ENCODE measurements at places on chromosomes 6 and 20.

DNA sequence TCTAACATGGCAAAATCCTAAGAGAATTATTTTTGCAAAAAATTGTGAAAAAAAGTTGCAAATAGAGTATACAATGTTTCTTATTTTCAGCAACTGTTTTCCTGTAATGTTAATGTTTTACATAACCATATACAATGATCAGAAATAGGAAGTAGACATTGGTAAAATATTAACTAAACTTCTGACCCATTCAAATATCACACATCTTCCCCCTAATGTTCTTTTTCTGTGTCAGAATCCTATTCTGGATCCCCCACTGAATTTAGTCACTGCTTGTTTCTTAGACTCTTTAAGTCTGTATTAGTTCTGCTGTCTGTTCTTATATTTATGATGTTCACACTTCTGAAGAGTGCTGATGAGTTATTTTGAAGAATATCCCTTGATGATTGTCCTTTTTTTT, 62.0 kb downstream of the HFE start:
- no peak for DNase-seq

DNA sequence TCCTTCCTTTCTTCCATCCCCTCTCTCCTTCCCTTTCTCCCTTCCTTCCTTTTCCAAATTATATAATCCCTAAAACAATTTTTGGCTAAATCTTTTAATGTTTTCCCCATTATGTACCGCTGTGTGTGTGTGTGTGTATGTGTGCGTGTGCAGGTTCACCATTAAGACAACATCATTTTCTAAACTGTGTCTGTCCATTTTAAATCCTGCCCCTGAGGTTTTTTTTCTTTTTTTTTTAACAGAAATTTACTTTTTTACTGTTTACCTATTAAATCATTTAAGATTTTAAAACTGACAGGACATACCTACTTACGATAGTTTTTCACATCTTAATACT, 366.3 kb upstream of the EPHA7 start:
- no peak for DNase-seq

- DNase-seq = no peak
These were observed 18.0 kb downstream of the KLHL31 start for GRCh38 chr6:53647462-53648094.

GRCh38 chr20:61882716-61883615, 182.7 kb downstream of the TAF4 start:
- DNase-seq = no peak

- DNase-seq = no peak
These were observed 21.1 kb downstream of the TRIM26 start for GRCh38 chr6:30192076-30192475.

DNA sequence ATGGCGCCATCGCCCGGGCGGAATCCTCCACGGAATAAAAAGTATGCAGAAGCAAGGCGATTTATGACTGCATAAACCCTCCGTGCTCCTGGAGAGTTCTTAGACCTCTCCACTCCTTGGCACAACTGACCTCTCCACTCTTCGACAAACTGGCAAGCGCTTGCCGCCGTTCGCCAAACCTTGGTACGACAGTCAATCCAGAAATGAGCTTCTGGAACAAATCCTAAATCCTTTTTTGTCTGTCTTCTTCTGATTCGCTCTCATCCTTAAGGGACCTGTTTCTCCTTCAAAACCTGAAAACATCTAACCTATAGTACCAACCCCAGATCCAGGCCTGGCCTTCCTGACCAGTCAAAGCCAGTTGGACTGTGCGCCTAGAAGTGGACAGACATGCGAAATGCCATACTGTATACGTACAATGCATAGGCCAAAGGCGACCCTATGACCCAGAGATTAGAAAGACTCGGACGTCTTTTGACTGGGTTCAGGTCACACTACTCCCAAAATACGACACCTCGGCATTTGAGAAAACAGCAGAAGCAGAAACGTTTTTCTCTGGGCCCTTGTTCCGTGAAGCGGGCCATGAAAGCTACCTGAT, 59.4 kb downstream of the TRIM27 start:
- DNase-seq = peak; percentile 66

DNA sequence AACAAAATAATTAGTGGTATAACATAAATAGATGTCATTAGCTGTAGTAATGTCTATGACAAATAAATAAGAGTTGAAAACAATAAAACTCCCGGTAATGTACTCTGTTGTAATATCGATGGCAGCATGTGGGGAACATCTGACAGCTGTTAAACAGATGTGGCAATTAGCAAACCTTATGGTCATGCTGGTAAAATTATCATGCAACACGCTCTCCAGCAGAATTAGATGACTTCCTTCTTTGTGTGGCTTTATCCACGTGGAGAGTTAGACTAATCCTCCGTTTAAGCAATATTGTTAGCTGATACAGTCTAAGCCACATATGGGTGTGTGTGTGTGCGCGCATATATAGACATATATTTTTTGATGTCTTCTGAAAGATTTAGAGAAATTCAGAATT, 77.7 kb upstream of the ZFP64 start:
- no peak for DNase-seq

- DNase-seq = no peak
These were observed 8.7 kb downstream of the TRIM38 start for GRCh38 chr6:25971187-25971821.

DNA sequence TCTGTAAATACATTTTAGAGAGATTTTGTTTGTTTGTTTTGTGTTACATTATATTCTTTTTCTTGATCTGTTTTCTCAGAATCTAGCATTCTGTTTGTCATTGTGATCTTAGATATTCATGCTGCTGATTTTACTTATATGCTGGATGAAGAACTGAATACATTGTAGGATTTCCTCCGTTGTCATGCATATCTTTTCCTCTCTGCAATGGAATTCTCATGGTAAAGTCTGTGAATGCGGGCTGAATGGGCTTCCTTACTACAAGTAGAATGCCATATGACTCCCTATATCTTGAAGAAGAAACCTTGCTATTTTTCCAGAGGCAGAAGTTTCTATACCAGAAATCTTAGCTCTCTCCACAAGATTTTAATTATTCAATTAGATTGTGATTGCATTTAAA, 2.4 kb upstream of the DEFB114 start:
- DNase-seq = no peak

DNA sequence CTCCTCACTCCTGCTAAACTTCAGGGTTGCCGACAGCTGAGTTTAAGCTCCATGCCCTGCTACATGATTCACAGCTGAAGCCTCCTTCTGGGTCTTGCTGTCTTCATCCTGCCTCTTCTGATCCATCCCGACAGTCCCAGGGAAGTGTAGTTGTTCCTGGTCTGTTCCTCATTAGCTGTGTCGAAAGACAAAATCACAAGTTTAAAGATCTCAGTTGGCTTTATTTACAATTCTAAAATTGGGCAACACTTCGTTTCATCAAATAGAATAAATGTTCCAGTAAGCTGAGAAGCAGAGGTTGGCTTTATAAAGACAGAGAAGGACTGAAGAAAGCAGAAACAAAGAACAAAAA, 4.1 kb upstream of the SLC2A10 start:
- no peak for DNase-seq

GRCh38 chr6:139337001-139337400, 37.4 kb downstream of the CITED2 start:
- no peak for DNase-seq

GRCh38 chr20:48667481-48667880, 160.3 kb downstream of the PREX1 start:
- no peak for DNase-seq

GRCh38 chr20:19628570-19629134, 129.4 kb upstream of the RIN2 start:
- DNase-seq = peak; percentile 54

GRCh38 chr6:12769556-12770256, 53.1 kb downstream of the PHACTR1 start:
- DNase-seq = no peak

- no peak for DNase-seq
These were observed 658.8 kb upstream of the DEFB115 start for GRCh38 chr20:30598460-30599230.

DNA sequence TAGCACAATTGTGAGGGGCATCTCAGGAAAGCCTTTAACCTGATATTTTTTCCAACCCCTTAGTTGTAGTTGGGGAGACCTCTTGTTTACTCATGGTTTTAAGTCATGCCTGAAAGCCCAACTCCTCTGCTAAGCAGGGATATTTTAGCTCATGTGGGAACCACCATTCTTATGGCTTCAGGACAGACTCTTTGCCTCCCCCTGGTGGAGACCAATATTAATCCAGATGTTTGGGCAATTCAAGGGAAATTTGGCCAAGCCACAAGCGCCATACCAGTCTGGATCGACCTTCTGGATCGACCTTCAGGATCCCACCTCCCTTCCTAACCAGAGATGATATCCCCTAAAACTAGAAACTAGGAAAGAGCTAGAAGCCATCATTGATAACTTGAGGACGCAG, 211.2 kb downstream of the C6orf118 start:
- DNase-seq = no peak

DNA sequence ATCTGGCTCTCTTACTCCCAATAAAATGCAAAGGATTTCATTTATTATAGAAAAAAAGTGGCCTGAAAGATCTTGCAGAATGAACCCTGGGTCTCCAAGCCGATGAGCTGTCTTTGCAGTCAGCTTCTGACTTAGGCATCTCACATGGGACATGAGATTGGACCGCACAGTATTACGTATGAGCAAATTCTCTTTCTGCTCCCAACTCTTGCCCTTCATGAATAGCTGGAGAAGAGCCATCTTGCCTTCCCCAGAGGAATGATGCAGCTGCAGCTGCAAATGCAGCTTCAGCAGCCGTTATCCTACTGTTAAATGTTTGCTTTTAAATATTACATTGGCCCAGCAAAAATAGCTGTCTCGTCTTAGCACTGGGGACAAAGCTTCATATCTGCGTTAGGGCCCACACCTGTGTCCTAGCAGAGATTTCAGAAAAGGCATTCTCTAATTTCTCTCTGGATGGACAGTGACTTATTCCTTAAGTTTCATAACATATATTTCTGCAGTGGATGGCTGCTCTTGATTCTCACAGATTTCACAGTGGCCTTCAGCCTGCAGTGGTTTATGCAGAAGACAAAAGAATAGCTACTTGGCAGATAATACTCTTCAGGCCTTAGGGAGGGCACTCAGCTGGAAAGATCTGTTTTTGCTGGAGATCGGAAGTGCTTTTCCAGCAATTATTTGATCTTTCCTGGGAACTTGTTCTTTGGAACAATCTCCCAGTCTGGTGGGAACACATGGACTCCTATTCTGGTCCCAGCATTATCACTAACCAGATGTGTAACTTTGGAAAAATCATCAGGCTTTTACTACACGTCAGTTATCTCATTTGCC, 129.2 kb downstream of the FYN start:
- DNase-seq = no peak

- DNase-seq = no peak
These were observed 12.6 kb upstream of the PIGU start for GRCh38 chr20:34689486-34689885.

GRCh38 chr6:161011492-161012480, 20.2 kb downstream of the MAP3K4 start:
- no peak for DNase-seq

DNA sequence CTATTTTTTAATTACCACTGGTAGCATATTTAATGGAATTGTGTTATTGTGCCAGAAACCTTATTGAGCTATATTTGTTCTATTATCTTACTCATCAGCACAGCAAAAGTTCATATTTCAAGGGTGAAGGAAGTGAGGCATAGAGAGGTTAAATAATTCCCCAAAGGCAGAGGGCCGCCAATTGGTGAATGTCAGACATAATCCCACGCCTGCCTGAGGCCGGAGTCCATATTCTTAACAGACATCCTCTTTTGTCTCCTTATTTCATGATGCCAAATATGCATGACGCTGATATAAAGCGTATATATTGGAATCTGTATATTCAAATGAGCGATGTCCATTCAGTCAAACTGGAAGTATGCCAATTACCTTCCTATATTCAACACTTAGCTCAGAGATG, 505.0 kb upstream of the SLC35B3 start:
- DNase-seq = peak; percentile 11

DNA sequence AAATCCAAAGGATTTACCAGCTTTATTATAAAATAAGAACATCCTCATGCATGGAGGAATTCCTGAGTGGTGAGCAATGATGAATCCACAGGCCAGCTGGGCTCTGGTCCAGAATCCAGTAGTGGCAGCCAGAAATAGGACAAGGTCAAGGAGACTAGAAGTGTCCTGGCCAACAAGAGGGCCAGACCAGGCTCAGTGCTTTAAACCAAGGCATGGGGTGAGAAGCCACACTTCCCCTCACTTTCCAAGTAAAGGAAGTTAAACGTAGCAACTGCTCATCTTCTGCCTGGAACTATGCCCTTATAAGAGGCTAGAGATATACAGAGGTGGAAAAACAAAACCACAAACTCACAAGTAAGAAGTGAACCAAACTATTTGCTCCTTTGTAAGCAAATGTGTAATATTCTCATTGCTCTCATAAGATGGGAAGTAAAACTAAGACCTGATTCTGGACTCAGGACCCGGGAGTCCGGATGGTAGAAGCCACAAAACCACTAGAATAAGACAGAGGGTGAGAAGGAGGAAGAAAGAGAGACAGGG, 253.2 kb downstream of the UST start:
- DNase-seq = no peak

DNA sequence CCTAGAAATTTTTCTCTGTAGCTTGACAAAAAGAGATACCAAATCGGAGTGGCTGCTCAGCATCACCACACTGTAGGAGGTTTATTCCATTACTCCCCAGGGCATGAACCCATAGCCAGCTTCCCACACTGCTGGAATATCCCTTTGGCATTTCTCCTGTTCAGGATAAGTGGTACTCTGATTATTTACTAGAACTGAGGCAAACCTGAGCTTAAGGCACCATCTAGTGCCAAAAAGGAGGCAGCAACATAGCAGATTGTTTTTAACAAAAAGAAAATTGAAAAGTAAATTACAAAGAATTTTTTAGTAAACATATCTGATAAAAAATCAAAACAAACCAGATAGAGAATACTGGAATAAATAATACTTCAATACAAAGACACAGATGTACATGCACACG, 181.7 kb downstream of the WDR27 start:
- DNase-seq = no peak
